ENCODE measurements at places on chromosomes 2 and 18.

DNA sequence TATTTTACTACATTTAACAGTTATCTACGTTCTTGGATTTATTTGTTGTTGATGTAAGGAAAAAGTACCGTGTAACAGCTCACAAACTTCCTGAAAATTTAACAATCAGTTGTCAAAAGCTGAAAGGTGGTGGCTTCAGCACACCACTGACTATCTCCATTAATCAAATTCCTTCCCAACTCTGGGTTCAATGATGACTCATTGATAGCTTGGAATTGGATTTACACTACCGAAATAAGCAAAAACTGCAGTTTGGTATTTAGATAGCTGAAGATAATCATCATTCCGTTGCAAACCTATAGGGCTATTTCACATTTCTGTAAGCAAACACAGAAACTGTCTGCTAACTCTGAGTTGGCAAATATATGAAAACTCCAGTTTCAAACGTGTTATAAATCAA is 322.3 kb upstream of the TFPI start:
- no peak for DNase-seq

- DNase-seq = no peak
These were observed 5.3 kb downstream of the COX5B start for GRCh38 chr2:97651114-97651513.

DNA sequence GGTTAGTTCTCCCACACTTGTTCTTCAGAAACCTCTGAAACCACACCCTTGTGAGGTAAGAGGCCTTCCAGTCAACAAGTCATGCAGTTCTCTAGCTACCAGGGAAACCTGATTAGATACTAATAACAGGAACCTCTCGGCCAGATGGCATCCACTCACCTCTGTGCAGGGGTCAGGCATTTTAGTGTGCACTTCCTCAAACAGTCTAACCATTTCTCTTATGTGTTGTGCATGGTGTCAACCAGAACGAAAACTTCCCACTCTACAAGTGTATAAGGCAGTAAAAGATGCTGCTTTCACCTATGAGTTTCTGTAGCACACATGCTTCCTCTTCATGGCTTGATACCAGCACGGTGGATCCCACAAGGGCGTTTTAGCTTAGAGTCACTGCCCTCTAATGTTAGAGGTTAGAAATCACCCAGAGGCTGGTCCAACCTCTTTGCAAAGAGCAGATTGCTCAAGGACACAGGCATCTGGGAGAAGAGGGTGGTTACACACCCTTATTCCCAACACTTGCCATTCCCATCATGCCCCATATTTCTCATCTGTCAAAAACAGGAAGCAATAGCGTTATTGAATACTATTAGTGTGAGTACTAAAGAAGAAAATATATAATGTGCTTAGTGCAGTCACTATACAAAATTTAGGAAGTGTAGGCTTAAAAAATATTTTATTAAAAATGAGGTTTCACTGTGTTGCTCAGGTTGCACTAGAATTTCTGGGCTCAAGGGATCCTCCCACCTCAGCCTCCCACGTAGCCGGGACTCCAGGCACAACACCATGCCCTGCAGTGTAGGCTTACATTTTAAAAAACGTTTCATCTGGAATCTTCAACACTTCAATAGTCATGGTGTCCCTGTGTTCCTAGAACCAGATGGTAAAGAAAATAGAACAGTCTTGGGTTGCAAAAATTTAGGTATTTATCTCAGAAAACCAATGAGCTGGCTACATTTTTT is 34.5 kb upstream of the RAB31 start:
- DNase-seq = peak; percentile 89

- no peak for DNase-seq
These were observed 34.9 kb upstream of the ATP8B1 start for GRCh38 chr18:57837917-57838548.

GRCh38 chr2:239216614-239217273 is 184.1 kb downstream of the HDAC4 start:
- no peak for DNase-seq

GRCh38 chr2:80238692-80239469 is 65.7 kb downstream of the LRRTM1 start:
- DNase-seq = peak; percentile 77

DNA sequence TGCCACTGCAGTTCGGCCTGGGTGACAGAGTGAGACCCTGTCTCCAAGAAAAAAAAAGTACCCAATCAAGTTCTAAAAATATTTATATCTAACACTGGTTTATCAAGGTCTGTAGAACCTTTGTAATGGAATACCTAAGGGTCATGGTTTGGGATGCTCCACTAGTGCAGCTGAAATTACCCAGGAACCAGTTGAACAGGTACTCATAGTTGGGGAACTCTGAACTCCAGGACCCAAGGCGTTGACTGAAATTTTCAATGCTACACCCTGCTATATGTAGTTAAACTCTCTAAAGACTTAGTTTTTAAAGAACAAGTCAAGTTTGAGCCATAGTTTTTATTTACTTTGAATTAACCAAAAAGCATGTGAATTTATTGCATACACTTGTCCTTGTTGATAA is 55.1 kb downstream of the FAM117B start:
- DNase-seq = no peak

- DNase-seq = no peak
These were observed 177.5 kb downstream of the INO80D start for GRCh38 chr2:205908212-205909183.

- no peak for DNase-seq
These were observed 72.3 kb downstream of the SLC66A3 start for GRCh38 chr2:11227595-11227994.

- DNase-seq = peak; percentile 79
These were observed 51.1 kb downstream of the PAPOLG start for GRCh38 chr2:60806988-60807681.

- DNase-seq = no peak
These were observed 53.9 kb downstream of the TNFRSF11A start for GRCh38 chr18:62379051-62379450.

DNA sequence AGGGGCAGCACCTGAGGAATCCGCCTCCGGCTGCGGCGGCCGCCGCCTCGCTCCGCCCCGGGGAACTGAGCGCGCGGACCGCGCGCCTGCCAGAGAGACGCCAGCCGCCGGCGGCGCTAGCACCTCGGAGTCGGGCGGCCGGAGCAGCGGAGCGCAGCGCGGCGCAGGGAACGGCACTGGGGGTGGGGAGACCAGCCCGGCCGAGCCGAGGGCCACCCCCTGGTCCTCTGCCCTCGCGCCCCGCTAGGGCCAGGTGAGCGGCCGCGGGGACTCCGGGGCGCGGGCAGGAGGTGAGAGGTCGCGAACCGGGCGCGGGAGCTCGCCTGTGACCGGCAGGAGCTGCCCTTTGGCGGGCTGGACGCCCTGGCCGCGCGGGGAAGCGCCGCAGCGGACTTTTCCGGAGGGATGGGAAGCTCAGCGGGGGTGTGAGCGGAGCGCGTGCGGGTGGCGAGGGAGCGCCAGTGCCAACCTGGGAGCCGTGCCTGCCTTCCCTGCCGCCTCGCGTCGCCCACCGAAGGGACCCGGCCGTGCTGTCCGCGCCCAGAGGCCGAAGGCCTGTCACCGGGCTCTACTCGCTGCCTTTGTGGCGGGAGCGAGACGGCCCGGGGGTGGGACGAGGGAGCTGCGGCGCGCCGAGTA is at the start of gene GREB1L:
Gene GREB1L (plus strand): TSS at position 92 of the 639 bp plus-strand sequence. CDS start 141,287 bp downstream, outside the sequence.
- DNase-seq = peak; percentile 71

GRCh38 chr18:24586662-24587360 is 126.4 kb downstream of the HRH4 start:
- no peak for DNase-seq

DNA sequence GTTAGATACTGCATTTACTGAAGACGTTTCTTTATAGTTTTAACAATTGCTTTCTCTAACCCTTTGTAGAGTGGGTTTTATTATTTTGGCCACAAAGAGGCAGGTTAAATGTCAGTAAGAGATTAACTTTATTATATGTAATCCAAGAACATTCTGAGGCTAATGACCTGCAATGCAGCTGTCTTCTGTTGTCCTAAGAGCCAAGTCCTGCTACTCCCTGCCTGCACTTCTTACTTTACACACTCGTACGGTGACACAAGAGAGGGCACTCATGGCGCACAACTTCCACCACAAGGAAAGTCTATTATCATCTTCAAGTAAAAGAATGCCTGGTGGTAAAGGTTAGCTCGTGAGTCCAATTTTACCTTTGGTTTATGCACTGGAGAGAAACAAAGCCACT is 471.0 kb upstream of the HNMT start:
- DNase-seq = no peak

GRCh38 chr18:34977838-34978532 is 63.2 kb upstream of the MAPRE2 start:
- DNase-seq = no peak

GRCh38 chr2:47818777-47819176 is 35.8 kb downstream of the MSH6 start:
- DNase-seq = no peak

DNA sequence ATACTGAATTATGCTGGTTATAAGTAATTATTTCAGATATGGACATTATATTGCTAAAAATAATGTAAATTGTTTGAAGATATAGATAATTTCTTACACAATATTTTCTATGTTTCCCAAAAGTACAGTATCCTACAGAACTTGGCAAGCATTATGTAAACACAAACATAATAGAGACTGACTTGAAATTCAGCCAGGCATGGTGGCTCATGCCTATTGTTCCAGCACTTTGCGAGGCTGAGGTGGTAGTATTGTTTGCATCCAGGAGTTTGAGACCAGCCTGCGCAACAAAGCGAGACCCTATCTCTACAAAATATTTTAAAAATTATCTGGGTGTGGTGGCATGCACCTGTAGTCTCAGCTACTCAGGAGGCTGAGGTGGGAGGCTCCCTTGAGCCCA is 1300.5 kb upstream of the DDX18 start:
- DNase-seq = no peak

- DNase-seq = no peak
These were observed 42.2 kb downstream of the PHLPP1 start for GRCh38 chr18:62757399-62758010.

DNA sequence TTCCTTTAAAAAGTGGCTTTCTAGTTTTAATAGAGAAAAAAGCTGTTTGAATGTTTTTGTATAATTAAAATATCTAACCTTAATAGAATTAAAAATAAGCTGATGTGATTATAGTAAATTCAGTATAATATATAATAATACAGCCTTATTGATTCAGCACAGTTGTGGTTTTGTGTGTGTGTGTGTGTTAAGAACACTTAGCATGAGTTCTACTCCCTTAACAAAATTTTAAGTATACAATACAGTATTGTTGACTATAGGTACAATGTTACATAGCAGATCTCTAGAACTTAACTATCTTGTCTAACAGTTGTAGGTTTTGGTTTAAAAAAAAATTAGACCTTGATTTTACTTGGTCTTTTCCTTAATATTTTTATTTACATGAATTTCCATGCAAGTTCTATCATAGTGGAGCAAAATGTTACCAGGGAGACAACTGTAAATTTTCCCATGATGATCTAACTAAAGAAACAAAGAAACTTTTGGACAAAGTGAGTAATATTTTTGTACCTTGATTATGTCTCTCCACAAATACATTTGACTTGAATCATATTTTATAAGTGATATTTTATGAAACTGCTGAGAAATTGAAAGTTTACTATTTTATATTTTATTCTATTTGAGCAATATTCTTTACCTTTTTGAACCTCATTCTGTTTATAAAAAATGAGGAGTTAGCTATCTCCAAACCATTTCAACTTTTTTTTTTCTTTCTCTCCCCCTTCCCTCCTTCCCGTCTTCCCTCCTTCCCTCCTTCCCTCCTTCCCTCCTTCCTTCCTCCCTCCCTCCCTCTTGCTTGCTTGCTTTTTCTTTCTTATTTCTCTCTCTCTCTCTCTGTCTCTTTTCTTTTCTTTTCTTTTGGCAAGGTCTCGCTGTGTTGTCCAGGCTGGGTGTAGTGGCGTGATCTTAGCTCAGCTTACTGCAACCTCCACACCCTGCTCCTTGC is 46.3 kb downstream of the ZC3H6 start:
- no peak for DNase-seq

- no peak for DNase-seq
These were observed 86.0 kb upstream of the BARD1 start for GRCh38 chr2:214895469-214895868.

- peak; percentile 90 for DNase-seq
These were observed 216.6 kb upstream of the DSEL start for GRCh38 chr18:67733088-67733487.

- DNase-seq = no peak
These were observed 23.9 kb downstream of the CALCRL start for GRCh38 chr2:187424146-187424545.

- DNase-seq = no peak
These were observed 19.6 kb downstream of the DSC1 start for GRCh38 chr18:31143025-31143424.

- DNase-seq = no peak
These were observed 146.3 kb upstream of the SKOR2 start for GRCh38 chr18:47397671-47398319.

- peak; percentile 79 for DNase-seq
These were observed 59.5 kb downstream of the MFSD6 start for GRCh38 chr2:190467575-190468083.

DNA sequence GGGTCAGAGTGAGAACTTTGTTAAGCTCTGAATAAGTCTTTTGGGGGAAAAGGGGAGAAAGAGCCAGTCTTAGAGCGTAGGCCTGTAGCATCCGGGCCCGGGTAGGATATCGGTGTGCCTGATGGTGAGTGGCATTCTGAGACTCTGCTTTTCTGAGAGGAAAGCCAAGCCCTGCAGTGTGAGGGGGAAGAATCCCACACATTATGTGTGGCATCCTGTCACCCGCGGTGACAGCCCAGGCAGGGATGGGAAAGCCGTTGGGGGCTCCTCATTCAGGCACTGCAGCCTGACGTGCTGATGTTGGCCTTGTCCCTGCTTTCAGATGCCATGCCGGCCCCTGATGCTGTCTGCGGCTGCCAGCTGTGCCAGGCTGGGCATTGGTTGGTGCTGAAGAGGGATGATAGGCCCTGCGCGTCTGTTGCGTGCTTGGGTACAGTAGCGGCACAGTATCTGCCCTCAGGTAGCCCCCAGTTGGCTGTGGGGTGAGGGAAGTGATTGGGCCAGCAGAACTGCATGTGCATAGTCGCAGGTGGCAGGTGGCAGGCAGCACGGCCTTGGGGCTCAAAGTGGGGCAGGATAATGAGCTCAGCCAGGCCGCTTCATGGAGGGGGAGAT is 37.6 kb downstream of the GLI2 start:
- DNase-seq = no peak

DNA sequence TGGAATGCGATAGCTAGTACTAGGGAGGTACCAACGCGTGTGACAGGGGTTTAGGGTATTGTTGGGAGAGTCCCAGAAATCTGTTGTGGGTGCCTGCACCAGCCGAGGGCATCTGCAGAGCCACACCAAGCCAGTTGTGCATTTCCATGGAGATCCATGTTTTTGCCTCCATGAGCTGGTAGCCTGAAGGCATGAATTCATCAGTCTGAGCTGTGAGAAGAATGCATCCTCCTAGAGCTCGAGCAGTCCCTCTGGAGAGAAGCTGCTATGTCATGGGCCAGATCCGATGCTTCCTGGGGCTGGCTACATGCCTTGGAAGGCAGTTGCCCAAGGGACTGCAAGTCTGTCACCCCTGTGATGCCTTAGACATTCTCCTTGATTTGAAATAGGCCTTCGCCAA is 57.9 kb downstream of the LIPG start:
- DNase-seq = peak; percentile 68
